Activated CD8-positive, alpha-beta T cell treated with anti-CD3 and anti-CD28 coated beads for 36 hours (primary cell): ENCODE measurements at places on chromosomes 11 and 22. TPM values are rescaled to one million over a fixed set of nuclear protein-coding genes. Genes with fewer than 3 reads are reported as not detected.

The KDELR3 gene
- 2.1 TPM for total RNA-seq

- no peak for DNase-seq
- no peaks in the 10 kb centered on the region for H3K36me3 ChIP-seq
- no peak overlapping the region for H3K4me3 ChIP-seq
- no peaks in the 10 kb centered on the region for H3K27me3 ChIP-seq
- H3K4me1 ChIP-seq, result no peaks in the 10 kb centered on the region
- H3K27ac ChIP-seq, result no peak overlapping the region
Observed at GRCh38 chr11:103929170-103929903, 107.1 kb upstream of the DDI1 start.

- H3K4me3 ChIP-seq, result no peak overlapping the region
- no peak overlapping the region for H3K27ac ChIP-seq
- H3K4me1 ChIP-seq, result no peaks in the 10 kb centered on the region
Observed at GRCh38 chr11:10696468-10697322, 3.1 kb upstream of the IRAG1 start.

The TUBA8 gene
- 0.85 TPM for total RNA-seq

The CRY2 gene
- total RNA-seq, result 15.7 TPM

GRCh38 chr22:43171607-43172006, 15.3 kb downstream of the TTLL12 start:
- no peaks in the 10 kb centered on the region for H3K27me3 ChIP-seq
- no peak overlapping the region for H3K4me3 ChIP-seq
- peaks cover 18% of the 10 kb centered on the region for H3K36me3 ChIP-seq
- H3K4me1 ChIP-seq, result no peaks in the 10 kb centered on the region
- no peak for DNase-seq
- H3K27ac ChIP-seq, result no peak overlapping the region

DNA sequence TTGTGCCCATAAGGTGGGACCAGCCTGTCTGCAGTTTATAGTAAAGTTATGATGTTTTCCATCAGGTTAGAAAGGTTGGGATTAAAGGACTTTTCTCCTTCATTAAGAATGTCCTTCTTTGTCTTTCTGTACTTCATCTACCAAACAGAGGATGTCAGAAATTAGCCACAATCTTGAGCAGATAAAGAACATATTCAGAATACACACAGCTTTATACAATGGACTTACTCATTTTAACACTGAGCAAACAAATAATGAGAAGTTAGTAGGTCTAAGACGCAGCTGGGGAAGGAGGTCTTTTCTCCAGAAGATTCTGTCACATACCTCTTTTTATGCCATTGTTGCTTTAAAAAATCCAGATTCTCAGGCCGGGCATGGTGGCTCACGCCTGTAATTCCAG, 57.0 kb upstream of the CYP2D6 start:
- H3K27me3 ChIP-seq, result no peaks in the 10 kb centered on the region
- H3K4me3 ChIP-seq, result no peak overlapping the region
- H3K27ac ChIP-seq, result no peak overlapping the region
- DNase-seq, result no peak
- peaks cover 74% of the 10 kb centered on the region for H3K4me1 ChIP-seq
